ENCODE measurements at places on chromosomes 13 and 19.

GRCh38 chr19:47545061-47545948 lies 27.6 kb downstream of the ZNF541 start:
- DNase-seq, result peak; percentile 76

- no peak for DNase-seq
Observed at GRCh38 chr19:45117167-45117594, 24.2 kb downstream of the PPP1R37 start.

- DNase-seq, result peak; percentile 87
Observed at GRCh38 chr13:100646030-100646673, 28.4 kb downstream of the TMTC4 start.

- peak; percentile 52 for DNase-seq
Observed at GRCh38 chr19:39237200-39238184, 7.3 kb downstream of the IFNL3 start.

- DNase-seq, result no peak
Observed at GRCh38 chr13:110062777-110063442, 244.0 kb downstream of the COL4A1 start.

GRCh38 chr13:60267498-60268202 lies 103.9 kb upstream of the DIAPH3 start:
- DNase-seq, result peak; percentile 21

DNA sequence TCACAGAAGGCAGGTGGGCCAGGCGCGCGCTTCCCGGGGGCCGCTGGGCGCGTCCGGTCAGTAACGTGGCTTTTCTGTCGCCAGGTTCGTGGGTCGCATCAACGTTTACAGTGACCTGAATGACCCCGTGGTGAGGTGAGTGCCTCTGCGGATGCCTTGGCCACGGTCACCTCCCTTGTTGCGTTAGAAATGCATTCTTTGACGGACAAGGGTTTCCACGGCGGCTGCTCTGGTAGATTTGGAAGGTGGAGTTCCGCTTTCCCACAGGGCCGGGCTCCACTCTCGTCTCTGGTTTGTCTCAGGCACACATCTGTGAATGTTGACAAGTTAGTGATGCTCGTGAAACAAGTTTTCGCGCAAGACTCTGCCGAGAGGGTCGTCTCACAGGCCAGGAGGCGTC lies 130.0 kb downstream of the ATP11A start:
- peak; percentile 45 for DNase-seq

- no peak for DNase-seq
Observed at GRCh38 chr13:32905063-32905863, 111.0 kb upstream of the KL start.

- no peak for DNase-seq
Observed at GRCh38 chr13:98632961-98633360, 56.1 kb upstream of the STK24 start.

- peak; percentile 95 for DNase-seq
Observed at GRCh38 chr19:17021793-17022590, 4.6 kb downstream of the CPAMD8 start.

- no peak for DNase-seq
Observed at GRCh38 chr19:32082028-32082427, 263.4 kb upstream of the ZNF507 start.
